OCI-LY7 (cell line): ENCODE measurements at places on chromosomes 6 and 20.

DNA sequence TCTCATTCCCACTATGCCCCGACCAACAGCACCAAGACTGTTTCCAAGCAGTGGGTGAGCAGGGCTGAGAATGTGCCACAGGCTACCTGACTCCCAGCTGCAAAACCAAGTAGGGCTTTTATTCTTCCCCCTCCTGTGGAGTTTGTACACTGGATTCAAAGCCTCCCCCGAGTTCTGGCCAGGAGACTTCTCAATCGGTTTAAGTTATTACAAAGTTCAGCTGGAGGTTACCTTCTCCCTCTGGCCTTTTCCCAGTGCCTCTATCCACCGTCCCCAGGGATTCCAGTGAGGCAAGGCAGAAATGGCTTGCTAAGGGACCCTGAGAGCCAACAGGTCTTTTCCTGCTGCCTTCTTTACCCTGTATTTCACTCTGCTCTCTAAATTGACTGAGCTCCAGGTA lies 217.0 kb downstream of the ADGRG6 start:
- no peak for DNase-seq

GRCh38 chr6:50030777-50031562 lies 9.2 kb upstream of the DEFB110 start:
- DNase-seq, result no peak

DNA sequence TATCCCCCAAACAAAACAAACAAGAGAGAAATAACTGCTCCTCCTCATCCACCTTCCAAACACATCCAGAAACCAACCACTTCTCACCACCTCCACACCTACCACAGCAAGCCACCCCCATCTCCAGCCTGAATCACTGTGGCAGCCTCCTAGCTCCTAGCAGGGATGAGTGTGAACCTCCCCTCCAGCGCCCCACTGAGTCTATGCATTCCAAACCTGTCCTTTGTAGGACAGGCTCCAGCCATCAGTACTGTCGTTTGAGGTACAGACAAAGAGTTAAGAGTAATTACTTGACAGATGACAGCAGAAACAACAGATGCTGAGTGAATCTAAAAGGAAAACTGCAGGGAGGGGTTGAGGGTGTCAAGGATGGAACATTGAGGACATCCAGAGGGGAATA lies 2.4 kb downstream of the METTL24 start:
- DNase-seq, result no peak

GRCh38 chr20:58678806-58679205 lies 13.8 kb upstream of the NPEPL1 start:
- no peak for DNase-seq

DNA sequence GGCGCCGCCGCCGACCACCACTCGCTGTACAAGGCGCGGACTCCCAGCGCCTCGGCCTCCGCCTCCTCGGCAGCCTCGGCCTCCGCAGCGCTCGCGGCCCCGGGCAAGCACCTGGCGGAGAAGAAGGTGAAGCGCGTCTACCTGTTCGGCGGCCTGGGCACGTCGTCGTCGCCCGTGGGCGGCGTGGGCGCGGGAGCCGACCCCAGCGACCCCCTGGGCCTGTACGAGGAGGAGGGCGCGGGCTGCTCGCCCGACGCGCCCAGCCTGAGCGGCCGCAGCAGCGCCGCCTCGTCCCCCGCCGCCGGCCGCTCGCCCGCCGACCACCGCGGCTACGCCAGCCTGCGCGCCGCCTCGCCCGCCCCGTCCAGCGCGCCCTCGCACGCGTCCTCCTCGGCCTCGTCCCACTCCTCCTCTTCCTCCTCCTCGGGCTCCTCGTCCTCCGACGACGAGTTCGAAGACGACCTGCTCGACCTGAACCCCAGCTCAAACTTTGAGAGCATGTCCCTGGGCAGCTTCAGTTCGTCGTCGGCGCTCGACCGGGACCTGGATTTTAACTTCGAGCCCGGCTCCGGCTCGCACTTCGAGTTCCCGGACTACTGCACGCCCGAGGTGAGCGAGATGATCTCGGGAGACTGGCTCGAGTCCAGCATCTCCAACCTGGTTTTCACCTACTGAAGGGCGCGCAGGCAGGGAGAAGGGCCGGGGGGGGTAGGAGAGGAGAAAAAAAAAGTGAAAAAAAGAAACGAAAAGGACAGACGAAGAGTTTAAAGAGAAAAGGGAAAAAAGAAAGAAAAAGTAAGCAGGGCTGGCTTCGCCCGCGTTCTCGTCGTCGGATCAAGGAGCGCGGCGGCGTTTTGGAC lies 2.0 kb downstream of the SOX4 start:
- DNase-seq, result peak; percentile 38
